ENCODE measurements at places on chromosomes 2 and 18.

DNA sequence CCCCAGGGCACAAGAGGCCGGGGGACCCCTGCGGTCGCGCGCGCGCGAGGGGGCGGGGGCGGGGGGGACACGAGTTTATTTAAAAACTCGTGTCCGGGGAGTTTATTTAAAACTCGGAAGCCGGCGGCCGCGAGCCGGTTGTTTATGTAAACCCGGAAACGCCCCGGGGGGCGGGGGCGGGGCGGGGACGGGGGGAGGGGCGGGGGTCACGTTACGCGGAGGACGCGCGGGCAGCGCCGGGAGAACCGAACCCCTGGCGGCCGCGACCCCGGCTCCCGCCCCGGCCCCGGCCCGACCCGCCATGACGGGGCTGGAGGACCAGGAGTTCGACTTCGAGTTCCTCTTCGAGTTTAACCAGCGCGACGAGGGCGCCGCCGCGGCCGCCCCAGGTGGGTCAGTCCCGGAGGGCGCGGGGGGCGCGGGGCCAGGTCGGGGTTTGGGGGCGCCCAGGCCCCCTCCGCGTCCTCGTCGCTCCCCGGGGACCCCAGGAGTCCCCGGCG lies 4.4 kb downstream of the NFATC1 start:
- DNase-seq, result peak; percentile 63

GRCh38 chr2:61420991-61421544 lies 49.8 kb downstream of the USP34 start:
- DNase-seq, result no peak

DNA sequence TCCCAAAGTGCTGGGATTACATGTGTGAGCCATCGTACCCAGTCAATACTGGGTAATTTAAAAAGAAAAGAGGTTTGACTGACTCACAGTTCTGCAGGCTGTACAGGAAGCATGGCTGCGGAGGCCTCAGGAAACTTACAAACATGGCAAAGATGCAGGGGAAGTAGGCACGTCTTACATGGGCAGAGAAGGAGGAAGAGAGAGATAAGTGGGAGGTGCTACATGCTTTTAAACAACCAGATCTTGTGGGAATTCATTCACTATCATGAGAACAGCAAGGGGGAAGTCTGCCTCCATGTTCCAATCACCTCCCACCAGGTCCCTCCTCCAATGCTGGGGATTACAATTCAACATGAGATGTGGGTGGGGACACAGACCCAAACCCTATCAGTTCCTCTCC lies 192.5 kb downstream of the ATAD2B start:
- no peak for DNase-seq

DNA sequence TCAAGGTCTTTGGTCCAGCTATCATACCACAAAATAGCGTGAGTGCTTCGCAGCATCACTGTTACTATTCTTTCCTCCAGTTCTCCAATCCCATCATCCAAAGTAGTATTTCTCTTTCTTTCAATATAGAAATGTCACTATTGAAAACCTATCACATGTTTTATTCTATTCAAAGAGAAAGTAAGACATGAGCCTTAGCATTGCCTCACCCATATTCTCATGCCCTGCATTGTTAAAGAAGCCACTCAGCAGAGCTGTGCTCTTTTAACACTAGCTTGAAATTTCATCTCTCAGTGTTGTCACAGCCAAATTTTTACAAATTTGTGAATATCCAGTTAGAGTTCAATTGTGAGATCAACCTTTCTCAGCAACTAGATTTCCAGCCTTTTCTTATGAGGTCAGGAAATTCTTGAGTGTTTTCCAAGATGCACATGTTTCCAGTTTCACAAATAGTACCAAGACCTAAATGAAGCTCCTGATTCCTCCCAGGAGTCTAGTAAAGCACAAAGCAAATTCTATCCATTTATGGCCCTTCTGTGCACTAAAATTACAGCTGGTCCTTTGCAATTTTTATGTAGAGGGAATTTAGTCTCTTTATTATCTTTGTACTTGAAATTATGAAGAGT lies 343.7 kb downstream of the SPAG16 start:
- DNase-seq, result no peak

DNA sequence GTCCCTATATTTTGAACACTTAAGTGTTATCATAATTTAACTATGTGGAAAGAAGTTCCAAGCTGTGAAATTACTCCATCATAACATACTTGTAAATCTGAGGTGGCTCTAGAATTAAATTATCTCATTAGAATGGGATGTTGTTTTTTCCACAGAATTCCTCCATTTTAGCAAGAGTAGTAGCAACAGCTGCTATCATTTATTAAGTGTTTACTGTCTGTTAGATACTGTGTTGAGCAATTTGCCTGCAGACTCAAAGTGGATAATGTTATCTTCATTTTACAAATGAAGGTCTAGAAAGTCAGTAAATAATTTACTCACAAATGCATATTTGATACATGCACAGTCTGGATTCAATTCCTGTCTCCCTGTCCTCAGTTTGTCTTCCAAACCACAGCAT lies 504.8 kb upstream of the NRP2 start:
- DNase-seq, result no peak

- DNase-seq, result no peak
These were observed 12.4 kb upstream of the TANK start for GRCh38 chr2:161147856-161148255.

DNA sequence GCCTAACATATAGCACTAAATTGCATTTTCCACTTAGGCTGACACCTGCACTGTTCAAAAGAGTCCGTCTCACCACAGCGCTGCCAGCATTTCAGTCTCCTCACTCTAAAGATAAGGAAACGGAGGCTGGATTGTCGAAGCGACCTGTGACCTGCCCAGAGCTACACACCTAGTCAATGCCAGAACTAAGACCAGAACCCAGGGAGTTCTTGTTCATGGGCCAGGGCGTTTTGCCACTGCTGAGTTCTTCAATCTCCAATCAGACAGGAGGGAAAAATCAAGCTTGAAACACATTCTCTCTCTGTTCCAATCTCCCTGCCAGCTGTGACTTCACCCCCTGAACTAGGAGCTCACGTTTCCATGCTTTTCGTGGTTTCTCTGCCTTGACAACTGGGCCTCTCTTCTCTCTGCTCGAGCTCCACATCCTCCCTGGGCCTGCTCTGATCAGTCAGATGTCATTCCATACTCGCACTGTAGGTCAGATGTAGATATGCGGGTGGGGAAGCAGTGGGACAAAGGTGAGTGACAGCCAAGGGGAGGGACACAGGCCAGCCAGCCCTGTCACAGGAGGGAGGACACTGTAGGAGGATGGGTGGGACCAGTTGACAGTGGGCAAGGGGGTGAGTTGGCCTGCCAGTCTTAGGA lies 221.1 kb upstream of the SMAD2 start:
- DNase-seq, result no peak

- DNase-seq, result no peak
These were observed 201.9 kb upstream of the NT5C1B start for GRCh38 chr2:18791172-18791797.

GRCh38 chr2:149901231-149901859 lies 313.8 kb upstream of the MMADHC start:
- no peak for DNase-seq

DNA sequence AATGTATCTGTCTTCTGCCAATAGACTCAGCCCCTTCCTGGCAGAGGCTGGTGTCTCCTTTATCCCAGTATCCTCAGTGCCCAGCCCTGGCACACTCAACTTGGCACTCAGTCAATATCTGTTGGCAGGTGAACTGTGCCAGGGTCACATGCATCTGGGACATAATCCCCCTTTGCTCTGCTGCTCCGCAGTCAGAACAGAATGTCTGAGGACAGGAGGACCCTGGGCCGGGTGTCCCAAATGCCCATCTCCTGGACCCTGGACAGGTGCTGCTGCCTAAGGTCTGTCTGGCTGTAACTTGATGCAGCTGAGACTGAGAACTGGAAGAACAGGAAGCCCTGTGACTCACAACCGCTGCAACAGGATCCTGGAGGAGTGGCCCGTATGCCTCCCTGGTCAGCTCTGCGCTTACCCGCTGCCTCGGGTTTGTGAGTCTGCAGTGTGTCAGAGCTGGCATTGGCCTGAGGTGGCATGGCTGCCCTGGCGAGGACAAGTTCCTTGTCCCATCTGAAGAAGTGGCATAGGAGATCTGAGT lies 11.4 kb downstream of the HK2 start:
- no peak for DNase-seq

DNA sequence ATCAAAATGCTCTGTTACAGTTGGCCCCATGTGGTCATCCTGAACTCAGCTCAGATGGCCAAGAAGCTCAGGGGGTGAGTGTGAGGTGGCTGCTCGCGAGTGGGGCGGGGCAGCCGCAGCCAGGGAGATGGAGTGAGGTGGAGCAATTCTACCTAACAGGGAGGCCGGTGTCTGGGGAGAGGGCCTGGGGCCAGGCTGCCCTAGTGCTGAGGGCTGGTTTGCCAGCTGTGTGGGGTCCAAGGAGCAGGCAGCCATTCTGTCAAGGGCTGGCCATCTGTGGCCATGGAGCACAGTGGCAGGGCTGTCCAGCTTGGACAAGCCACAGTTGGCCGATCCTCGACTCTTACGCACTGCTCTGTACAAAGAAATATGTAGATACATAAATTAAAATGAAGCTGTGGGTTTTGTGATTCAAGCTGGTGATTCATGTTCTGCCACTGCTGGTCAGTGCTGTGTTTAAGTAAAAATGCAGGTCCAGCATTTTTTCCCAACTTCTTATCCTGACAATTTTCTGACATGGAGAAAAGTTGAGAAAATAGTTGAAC lies 82.1 kb downstream of the HS6ST1 start:
- DNase-seq, result no peak

DNA sequence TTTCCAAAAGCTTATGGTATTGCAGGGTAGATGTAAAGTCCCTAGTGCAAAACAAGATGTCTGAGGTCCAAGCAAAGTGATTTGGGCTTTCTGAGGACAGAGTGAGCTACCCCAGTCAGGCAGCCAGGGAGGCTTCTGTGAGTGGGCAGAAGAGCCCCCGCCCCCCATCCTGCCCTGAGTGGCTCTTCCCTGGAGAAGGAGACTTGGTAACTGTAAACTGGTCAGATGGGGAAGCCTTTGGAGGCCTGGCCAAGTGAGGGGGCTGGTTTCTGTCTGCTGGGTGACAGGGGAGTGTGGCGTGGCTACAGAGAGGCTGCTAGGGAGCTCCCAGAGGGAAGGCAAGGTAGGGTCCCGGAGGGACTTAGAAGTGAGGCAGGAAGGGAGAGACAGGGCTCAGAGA lies 181.3 kb upstream of the HAAO start:
- DNase-seq, result no peak

- DNase-seq, result no peak
These were observed 170.6 kb upstream of the SERPINE2 start for GRCh38 chr2:224209555-224210285.

DNA sequence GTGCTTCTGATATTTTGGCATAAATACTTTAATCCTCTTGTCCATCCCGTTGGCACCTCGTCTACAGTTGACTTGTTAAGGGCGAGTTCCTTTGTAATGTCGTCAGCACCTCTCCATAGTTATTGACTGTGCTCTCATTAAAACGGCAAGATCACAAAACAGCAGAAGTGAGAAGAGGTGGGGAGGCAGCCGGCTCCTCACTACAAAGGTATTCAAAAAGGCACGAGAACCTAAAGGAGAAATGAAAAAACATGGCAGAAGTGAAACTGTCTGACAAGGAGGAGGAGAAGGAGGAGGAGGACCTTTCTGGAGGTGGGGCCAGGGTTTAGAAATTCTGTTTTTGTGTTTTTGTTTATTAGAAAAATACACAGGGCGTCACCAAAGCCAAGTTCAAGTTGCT lies 235.6 kb downstream of the BCL11A start:
- no peak for DNase-seq
